Right lobe of liver (tissue), 6 donors: ENCODE measurements at places on chromosomes 2 and 18.
A peak's percentile ranks its signal among the peaks of the same experiment; 100 is the strongest.

- no peak for DNase-seq
Measured at GRCh38 chr2:199484927-199485326, 27.2 kb upstream of the SATB2 start.

- DNase-seq = no peak
Measured at GRCh38 chr2:3249476-3249962, 128.1 kb downstream of the EIPR1 start.

DNA sequence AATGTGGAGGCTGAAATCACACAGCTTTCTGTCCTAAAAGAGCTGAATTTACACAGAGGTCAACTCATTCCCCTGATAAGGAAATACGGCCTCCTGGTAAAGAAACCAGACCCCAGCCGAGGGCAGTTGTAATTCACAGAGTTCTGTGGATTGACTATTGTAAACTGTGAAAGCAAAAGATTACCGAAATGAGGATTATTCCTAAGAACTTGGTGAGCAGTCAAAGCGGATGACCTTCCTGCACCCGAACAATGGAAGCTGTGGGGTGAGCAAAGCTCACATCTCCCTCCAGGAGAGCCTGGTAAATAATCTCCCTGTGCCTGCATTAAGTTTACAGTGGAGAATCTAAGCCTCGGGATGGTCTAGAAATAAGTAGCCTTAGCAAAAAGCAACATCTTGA lies 138.2 kb upstream of the PXDN start:
- DNase-seq = no peak

GRCh38 chr2:166891727-166892126 lies 3.4 kb downstream of the XIRP2 start:
- no peak for DNase-seq

- DNase-seq = peak; percentile 44
Measured at GRCh38 chr2:127661949-127662510, 13.3 kb downstream of the LIMS2 start.

DNA sequence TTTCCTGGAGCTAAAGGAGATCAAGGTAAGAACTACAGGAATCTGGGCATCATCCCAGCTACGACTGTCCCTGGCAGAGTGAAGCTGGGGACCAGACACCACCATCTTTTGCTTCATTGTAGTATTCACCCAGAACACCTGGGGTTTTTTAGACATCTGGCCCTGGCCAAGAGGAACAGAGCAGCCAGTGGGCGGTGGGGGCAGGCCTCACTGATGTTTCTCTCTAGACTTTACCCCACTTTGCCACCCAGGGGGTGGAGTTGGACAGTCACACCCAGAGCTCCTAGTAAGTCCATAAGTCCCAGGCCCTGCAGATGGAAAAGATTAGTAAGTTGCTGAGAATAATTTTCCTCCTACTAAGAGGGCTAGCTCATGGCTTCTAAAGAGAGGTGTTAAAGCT lies 39.6 kb downstream of the MARCO start:
- no peak for DNase-seq

GRCh38 chr2:33121416-33121815 lies 174.7 kb downstream of the LTBP1 start:
- no peak for DNase-seq

DNA sequence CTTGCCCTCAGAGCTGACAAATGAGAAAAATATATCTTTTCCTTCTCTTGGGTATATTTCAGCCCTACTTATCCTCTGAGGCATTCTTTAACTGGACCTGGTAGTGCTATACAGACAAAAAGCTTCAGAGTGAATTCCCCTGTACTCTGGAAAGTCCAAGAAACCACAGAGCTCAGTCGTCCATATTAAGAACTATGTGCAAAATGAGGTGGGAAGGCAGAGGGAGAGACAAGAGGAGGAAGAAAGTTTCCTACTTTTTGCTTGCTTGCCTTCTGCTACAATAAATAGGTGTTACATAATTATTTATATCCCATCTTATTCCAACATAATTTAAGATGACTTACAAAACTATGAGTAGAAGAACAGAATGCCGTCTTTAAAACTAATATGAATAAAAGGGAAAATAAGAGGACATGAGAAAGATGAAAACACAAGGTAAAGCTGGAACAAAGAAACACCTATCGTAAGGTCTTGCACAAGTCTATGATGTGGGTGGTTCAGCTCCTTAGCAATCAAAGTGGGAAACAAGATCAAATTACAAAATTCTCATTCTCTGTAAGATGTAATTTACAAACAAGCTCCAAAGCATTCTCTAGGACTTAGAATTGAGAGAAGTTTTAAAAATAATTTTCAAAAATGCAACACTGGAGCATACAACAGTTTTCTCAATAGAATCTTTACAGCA lies 97.9 kb downstream of the BAZ2B start:
- DNase-seq = no peak

GRCh38 chr2:159817283-159817682 lies 19.3 kb upstream of the CD302 start:
- DNase-seq = no peak

GRCh38 chr2:53242090-53242489 lies 525.5 kb upstream of the CHAC2 start:
- DNase-seq = peak; percentile 42

DNA sequence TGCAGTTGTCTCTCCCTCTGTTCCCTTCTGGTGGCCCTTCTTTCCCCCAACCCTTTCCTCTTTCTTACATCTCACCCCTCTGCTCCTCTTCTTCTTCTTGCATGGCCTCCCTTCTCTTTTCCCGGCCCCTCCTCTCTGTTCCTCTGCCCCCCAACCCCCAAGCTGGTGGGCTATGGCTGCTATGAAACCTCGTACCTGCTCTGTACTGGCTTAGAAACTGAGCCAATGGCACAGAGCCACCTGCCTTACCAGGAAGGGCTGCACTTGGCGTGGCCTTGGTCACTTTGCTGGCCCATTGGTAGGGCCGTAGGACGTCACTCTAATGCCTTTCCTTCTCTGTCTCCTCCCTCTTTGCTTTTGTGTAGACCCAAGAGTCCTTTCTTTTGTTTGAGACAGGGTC lies 78.9 kb downstream of the LRRFIP1 start:
- no peak for DNase-seq

- DNase-seq = no peak
Measured at GRCh38 chr2:198478361-198478760, 674.0 kb downstream of the PLCL1 start.

GRCh38 chr2:158731386-158731785 lies 63.7 kb upstream of the DAPL1 start:
- no peak for DNase-seq

- no peak for DNase-seq
Measured at GRCh38 chr18:21064347-21064746, 47.3 kb downstream of the ROCK1 start.

DNA sequence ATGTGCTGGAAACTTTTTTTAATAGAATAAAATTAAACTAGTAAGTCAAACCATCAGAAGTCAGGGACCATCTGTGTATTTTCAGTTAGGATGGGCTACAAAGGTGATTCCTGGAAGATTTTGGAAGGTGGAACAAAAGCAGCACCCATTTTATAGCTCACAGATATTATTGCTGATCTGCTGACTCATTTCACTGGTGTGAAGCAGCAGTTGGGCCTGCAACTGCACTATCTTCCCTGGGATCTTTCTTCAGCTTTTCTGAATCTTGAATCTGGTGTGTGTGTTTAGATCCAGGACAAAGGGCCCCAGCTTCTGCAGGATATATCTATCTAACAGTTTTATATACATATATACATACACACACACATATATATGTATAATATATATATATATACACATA lies 35.6 kb upstream of the BCL11A start:
- no peak for DNase-seq

DNA sequence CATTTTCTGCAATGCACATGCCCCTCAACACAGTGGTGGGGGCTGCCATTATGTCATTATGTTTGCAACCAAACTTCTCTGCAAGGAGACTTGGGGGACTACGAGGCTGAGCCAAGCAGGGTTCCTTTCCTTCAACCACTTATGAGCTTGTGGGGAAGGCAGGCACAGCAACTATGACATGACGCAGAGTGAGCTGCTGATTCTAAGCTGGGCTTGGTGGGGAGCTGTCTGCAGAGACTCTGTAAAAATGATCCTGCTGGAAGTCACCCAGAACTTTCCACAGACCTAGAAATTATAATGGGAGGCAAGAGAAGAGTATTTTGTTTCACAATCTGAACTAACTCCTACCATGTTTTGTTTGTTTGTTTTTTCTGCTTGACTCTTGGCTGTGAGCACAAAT lies 55.6 kb downstream of the INPP5D start:
- no peak for DNase-seq

DNA sequence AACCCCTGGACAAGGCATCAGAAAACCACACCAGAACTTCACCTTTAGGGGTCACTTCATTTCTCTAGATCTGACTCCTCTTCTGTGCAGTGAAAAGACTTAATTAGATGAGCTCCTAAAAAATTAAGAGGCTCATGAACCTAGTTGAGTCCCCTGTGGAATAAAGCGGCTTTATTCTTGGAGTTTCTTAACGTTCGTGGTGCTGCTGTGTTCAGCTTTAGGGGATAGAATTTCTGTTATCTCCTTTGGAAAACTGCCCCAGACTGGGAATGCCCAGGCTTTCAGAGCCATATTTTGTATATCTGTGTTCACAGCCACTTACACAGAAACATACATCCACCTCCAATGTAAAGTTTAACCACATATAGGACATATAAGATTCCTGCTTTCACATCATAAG lies 165.8 kb downstream of the ANTXR1 start:
- no peak for DNase-seq

DNA sequence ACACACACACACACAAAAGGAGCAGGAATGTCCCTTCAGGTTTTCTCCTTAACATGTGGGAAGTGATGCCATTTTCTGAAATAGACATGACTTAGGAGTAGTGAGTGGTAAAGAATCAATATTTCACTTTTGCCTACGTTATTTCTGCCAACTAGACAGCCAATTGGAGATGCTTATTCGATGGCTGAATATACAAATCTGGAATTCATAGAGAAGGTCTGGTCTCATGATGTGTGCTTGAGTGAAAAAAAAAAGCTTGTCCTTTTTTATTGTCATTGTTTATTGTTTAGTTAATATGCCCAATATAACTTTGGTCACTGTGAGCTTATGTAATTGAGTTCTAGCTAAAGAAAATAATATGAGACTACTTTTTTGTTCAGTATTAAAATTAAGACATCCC lies 284.3 kb downstream of the GULP1 start:
- DNase-seq = no peak

GRCh38 chr18:74446178-74446577 lies 10.9 kb downstream of the DIPK1C start:
- DNase-seq = no peak

DNA sequence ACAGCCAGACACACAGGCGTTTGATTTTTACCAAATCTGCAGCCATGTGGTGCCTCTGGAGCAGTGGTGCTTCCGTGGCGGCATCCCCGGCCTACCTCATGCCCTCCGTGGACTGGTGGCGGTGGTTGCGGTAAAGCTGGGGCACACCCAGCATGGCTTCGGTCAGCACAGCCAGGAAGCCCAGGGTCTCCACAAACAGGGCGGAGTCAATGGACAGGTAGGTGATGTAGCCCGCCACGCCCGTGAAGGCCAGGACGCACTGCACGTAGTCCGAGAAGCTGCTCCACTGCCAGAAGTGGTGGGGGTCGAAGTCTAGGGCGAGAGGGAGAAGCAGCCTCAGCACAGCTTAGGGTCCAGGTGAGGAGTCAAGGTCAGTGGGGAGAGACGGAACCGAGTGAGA lies 32.4 kb downstream of the SLC66A2 start:
- peak; percentile 46 for DNase-seq

DNA sequence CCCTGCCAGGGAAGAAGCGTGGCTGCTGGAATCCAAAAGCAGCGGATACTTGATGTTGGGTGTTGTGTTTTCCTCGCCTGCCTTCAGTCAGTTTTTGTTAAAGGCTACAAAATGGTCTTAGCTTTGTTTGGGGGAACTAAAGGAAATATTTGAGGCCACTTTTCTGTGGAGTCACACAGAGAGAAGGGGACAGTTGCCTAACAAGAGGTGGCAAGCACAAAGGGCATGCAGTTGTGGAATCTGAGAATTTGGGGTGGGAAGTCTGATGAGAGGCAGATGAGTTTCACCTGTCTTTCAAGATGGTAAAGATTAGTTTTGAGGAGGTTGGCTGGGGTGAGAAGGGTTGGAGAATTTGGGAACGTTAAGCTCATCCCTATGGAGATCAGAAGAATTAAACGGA lies 2.9 kb downstream of the MALT1 start:
- no peak for DNase-seq

DNA sequence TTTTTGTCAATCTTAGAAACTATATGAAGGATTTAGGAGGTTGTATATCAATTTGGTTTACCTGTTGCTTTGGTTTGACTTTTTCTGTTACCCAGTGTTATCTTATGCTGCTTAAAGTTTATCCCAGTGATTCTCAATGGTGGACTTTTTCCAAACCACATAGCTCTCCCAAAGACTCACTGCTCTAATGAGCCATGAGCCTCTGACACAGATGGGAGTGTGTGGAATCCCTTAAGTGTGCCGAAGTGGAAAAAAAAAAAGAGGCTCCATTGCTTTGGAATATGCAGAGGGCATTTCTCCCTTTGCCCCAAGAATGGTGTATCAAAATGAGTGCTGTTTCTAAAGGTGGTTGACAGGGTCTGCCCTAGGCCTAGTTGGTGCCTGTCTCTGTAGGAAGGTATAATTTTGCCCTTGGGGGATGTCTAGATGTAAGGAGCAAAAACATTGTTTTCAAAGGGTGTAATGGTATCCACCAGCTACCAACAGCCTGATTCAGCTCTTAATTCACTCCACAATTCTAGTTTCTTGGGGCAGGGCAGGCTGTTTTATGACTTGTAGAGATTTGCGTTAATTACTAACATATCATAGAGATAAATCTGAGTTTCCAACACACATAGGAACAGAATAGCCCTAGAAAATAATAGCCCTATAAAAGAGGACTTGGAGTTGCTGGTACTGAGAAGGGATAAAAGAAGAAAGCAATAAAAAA lies 64.3 kb upstream of the CYP26B1 start:
- no peak for DNase-seq

DNA sequence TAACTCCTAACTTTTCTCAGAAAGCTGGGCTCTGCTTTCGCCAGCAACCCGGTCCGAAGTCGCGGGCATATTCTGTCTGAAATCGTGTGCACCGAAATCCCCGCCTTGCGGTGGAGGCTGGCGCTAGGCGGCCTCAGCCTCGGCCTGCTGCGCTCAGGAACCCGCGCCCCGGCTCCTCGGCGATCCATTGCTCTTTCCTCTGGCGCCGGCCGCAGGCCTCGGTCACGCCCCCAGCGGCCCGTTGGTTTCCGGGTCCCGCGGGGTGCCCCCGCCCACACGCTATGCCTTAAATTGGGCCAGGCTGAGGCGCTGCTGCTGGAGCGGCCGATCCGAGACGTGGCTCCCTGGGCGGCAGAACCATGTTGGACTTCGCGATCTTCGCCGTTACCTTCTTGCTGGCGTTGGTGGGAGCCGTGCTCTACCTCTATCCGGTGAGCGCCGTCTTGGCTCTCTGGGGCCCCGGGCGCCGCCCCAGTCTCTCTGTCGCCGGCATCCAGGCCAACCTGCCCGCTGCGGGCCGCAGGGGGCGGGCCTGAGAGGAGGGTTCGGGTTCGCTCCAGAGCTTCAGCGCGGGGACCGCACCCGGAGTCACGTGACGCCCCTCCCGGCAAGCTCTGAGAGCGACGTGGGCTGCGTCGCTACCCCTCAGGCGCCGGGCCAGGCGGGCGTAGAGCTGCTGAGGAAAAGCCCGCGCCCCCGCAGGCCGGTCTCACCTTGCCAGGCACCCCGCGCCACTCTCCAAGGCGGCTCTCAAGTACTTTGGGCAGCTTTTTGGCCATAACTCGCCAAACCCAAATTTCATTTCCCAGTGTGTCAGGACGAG lies at the start of gene CYP20A1:
CYP20A1 (plus strand) TSS at position 315 of the 823 bp plus-strand sequence; CDS start at position 360, 45 bp downstream.
- peak; percentile 97 for DNase-seq

- no peak for DNase-seq
Measured at GRCh38 chr2:10817413-10817812, 4.8 kb upstream of the PDIA6 start.

GRCh38 chr18:46462523-46462922 lies 194.5 kb downstream of the LOXHD1 start:
- DNase-seq = no peak

GRCh38 chr2:177464549-177464948 lies 72.0 kb downstream of the AGPS start:
- DNase-seq = no peak
